ENCODE measurements at places on chromosomes 5 and 9. TPM values are rescaled to one million over a fixed set of nuclear protein-coding genes. Genes with fewer than 3 reads are reported as not detected.

- no peaks in the 10 kb centered on the region for H3K27me3 ChIP-seq
- DNase-seq = no peak
- peaks cover 15% of the 10 kb centered on the region for H3K4me1 ChIP-seq
- no peaks in the 10 kb centered on the region for H3K36me3 ChIP-seq
- no peak overlapping the region for H3K27ac ChIP-seq
These were observed 254.2 kb downstream of the DOCK8 start for GRCh38 chr9:468766-469426.

The ARSK gene
- total RNA-seq = 15.1 TPM

- H3K36me3 ChIP-seq = no peaks in the 10 kb centered on the region
- H3K27ac ChIP-seq = no peak overlapping the region
- no peak for DNase-seq
- H3K4me3 ChIP-seq = no peak overlapping the region
These were observed 4.6 kb downstream of the AP3B1 start for GRCh38 chr5:78289911-78290310.

The GFI1B gene
- not detected for total RNA-seq

DNA sequence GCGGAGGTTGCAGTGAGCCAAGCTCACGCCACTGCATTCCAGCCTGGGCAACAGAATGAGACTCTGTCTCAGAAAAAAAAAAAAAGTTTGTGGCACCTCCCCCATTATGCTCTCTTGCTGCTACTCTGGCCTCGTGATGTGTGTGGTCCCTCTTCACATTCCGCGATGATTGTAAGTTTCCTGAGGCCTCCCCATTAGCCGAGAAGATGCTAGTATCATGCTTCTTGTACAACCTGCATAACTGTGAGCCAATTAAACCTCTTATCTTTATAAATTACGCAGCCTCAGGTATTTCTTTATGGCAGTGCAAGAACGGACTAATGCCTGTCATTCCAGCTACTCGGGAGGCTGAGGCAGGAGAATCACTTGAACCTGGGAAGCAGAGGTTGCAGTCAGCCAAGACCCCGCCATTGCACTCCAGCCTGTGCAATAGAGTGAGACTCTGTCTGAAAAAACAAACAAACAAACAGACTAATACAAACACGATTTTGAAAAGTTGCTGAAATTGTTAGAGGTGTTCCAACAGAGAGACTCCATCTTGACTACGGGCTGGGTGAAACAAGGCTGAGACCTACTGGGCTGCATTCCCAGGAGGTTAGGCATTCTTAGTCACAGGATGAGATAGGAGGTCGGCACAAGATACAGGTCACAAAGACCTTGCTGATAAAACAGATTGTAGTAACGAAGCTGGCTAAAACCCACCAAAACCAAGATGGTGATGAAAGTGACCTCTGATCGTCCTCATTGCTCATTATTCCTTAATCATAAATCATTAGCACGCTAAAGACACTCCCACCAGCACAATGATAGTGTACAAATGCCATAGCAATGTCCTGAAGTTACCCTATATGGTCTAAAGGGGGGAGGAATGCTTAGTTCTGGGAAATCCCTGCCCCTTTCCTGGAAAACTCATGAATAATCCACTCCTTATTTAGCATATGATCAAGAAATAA lies 8.3 kb upstream of the AFF4 start:
- no peak overlapping the region for H3K4me3 ChIP-seq

The LAMC3 gene
- 12.4 TPM for total RNA-seq

The C5orf58 gene
- not detected for total RNA-seq

GRCh38 chr9:137531099-137531765 lies 19.0 kb downstream of the PNPLA7 start:
- peaks cover 5% of the 10 kb centered on the region for H3K4me1 ChIP-seq
- no peak for DNase-seq
- no peaks in the 10 kb centered on the region for H3K27me3 ChIP-seq
- no peaks in the 10 kb centered on the region for H3K36me3 ChIP-seq
- no peak overlapping the region for H3K27ac ChIP-seq

The ANXA2R gene
- total RNA-seq = 4.4 TPM

The OR1J2 gene
- total RNA-seq = not detected

The C1QTNF3 gene
- total RNA-seq = 7.4 TPM
